ENCODE measurements at places on chromosomes 3 and 15.

- peak; percentile 5 for DNase-seq
These were observed 98.0 kb upstream of the RORA start for GRCh38 chr15:61327019-61327631.

DNA sequence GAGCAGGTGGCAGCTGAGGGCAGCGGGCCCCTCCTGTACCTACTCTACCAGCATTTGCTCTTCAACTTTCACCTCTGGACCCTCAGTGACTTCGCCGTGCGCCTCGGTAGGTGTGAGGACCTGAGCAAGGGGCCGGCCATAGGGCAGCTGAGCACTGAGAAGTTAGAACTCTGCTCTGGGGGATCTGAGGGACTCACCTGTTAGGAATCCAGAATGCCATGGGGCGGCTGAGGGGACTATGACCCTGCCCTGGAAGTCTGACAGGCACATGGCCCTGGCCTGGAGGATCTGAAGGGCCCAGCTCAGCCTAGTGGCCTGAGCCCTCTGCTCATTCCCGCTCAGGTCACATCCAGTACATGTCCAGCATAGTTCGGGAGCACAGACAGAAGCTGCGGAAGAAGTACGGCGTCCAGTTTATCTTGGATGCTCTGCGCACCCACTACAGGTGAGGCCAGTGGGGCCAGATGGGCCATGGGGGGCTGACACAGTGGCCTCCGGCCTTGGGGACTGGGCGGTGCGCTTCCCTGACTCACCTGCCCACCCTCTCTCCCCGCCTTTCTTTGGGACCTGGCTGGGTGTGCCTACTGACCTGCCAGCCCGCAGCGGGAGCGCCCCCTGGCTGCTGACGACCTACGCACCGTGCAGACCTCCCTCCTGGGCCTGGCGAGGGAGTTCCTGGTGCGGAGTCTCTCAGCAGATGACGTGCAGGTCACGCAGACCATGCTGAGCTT, 18.8 kb downstream of the NBEAL2 start:
- DNase-seq = peak; percentile 94

- DNase-seq = no peak
These were observed 15.0 kb downstream of the LZTFL1 start for GRCh38 chr3:45826908-45827307.

- no peak for DNase-seq
These were observed 871.0 kb downstream of the OTOL1 start for GRCh38 chr3:162367429-162368260.

DNA sequence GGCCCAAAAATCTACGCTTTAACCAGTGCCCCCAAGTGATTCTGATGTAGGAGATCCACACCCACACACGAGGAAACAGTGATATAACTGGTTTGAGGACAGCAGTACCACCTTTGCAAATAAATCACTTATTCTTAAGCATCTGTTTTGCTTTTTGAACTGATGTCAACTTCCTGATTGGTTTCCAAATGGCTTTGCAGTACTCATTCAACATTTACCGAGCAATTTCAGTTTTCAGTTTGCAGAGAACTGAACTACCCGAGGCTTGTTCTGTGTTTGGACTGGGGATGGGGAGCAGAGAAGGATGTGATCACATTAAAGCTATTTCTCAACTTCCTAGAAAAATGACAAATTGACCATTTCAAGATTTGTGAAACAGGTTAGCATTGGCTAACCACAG, 1.1 kb upstream of the GYG1 start:
- no peak for DNase-seq

GRCh38 chr3:139455855-139456254, 20.5 kb downstream of the RBP2 start:
- DNase-seq = peak; percentile 12

Data from GM12891 (cell line).